Activated CD4-positive, alpha-beta T cell treated with anti-CD3 and anti-CD28 coated beads, Interleukin-2, amount 50 U/mL, for 16 hours (primary cell): ENCODE measurements at places on chromosomes 3 and 15.

- DNase-seq: no peak
These were observed 57.9 kb downstream of the TRAK1 start for GRCh38 chr3:42148982-42149432.

DNA sequence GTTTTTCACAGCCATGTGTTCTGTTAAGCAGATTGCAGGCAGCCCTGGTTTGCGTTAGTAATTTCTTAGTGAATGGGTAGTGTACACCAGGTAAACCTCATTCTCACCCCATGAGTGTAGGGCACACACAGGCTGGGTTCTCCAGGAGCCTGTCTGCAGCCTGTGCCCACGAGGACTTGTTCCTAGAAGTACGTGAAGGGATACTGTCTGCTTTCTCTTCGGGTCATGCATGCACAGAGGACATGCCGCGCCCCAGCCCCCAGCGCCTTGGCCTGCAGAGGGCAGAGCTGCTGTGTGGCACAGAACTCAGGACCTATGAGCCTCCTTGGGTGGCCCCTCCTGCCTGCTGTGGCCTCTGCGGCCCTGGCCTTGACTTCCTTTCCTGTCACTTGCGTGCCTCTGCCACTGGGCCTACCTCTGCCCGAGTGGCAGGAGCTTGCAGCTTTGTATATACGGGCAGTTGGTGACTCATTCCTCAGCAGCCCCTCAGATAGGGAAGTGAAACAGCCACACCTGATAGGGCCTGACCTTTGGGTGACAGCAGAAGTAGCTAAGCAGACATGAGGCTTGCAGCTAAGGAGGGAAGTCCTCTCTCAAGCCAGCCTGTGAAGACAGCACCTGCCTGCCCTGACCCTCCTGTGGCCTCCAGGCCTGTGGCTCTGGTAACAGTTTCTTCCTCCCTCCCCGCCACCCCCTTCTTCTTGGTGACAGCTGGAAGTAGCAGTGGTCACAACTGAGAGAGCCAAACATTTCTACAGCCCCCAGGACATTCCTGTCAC lies 19.5 kb downstream of the PPCDC start:
- peak; percentile 90 for DNase-seq

- peak; percentile 58 for DNase-seq
These were observed 10.1 kb downstream of the SCN10A start for GRCh38 chr3:38805765-38806386.

- peak; percentile 40 for DNase-seq
These were observed 26.8 kb upstream of the LIMD1 start for GRCh38 chr3:45567730-45568172.

DNA sequence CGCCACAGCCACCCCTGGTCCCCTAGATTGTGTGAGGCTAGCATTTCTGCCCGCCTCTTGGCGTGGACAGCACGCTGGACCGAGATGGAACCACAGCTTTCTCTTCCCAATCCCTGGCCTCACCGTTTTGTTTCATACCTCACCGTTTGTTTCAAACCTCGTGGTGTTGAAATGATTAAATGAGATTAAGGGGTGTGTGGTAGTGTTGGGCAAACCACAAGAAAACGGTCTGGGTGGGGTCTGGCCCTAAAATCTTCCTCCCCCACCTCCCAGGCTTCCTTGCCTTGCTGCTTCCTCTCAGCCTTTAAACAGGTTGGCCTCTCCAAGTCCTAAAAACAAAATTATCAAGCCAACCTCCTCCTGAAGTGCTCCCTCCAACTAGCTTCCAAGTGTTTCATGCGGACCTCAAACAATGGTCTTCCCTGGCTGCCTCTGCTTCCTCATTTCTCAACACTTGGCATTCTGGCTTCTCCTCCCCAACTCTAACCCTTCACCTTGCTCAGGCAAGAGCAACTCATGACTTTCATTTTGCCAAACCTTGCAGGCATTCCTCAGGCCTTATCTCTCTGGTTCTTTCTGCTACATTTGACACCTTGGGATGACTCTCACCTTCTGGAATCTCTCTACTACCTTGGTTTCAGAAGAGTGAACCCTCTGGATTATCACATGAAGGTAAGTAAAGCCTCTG lies 1.4 kb upstream of the ATP13A3 start:
- DNase-seq: peak; percentile 53

DNA sequence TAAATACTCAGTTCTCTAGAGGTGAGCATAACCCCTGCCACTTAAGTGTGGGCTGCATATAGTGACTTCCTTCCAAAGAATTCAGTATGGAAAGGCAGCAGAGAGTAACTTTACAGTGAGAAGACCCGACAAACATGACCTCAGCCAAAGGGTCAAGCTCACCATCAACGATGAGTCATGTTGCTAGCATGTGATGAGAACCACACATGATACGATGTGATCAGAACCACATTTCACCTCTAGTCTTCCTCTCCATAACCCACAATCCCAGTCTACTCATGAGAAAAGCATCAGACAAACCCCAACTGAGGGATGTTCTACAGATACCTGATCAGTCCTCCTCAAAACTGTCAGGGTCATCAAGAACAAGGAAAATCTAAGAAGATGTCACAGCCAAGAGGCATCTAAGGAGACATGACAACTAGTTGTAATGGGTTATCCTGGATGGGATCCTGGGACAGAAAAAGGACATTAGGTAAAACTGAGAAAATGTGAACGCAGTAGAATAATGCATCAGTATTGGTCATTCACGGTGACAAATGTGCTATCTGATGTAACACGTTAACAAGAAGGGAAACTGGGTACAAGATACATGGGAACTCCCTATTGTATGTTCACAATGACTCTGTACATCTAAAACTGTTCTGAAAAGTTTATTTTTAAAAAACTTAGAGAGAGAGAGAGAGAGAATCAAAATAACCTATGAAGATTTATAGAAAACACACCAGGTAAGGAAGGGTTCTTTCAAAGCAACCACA lies 28.3 kb downstream of the SEC61A1 start:
- no peak for DNase-seq

DNA sequence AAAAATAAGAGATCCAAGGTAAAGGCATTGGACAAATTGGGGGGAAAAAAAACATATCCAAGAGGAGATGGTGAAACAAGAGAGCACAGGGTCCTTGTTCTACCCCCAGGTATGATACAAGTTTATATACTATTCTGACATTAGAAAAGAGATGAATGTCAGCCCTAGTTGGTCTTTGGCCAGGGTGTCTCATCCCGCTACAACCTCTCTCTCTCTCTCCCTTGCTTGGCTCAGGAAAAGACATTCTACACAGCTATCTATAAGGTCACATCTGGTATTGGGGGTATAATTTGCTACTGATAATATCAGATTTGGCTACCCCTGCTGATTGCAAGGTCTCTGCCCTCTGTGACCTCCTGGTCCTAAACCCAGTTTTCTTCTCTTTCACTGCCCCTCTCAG lies 117.2 kb downstream of the GOLIM4 start:
- no peak for DNase-seq

DNA sequence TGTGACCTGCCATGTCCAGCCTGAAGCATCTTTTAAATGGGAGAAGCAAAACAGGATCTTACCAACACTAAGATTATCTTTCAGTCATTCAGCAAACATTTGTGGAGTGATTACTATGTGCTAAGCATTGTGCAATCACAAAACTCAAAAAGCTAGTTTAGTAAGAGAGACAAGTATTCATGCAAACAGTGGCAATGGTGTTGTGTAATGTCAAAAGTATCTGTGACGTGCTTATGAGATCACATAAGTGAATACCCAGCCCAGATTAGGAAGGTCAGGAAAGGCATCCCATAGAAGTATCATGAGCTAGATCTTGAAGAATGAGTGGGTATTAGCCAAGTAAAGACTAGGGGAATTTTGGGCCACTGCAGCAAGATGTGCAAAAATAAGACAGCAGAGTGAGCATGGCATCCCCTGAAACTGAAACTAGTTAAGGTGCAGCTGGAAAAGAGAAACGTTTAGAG lies 32.1 kb downstream of the SEC62 start:
- DNase-seq: peak; percentile 11

- no peak for DNase-seq
These were observed 8.4 kb downstream of the GATA2 start for GRCh38 chr3:128484404-128485281.

GRCh38 chr15:62474771-62475124 lies 309.7 kb upstream of the C2CD4B start:
- DNase-seq: no peak

DNA sequence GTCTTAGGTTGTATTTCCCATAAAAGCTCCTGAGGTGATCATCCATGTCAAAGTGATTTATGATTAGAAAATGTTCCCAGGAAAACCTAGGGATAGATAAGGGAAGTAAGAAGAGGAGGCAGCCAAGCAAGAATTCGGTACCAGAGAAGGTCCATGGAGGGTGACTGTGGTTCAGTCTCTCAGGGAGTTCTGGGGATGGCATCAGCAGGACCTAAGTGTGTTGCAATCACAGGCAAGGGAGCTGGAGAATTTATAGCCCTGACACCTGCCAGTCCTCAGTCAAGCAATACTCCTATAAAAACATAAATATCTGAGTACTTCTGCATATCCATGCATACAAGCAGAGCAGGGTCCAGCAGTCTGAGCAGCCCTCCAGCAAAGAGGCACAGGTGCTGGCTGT lies 95.6 kb upstream of the TOPAZ1 start:
- no peak for DNase-seq
